ENCODE measurements at places on chromosomes 4 and X.

GRCh38 chrX:96183843-96184242 lies 500.8 kb upstream of the DIAPH2 start:
- peak; percentile 3 for DNase-seq

GRCh38 chr4:43765514-43765913 lies 683.1 kb downstream of the KCTD8 start:
- DNase-seq = no peak

- no peak for DNase-seq
Observed at GRCh38 chrX:5176766-5177165, 1051.9 kb downstream of the NLGN4X start.

GRCh38 chr4:159220353-159220752 lies 117.5 kb downstream of the RAPGEF2 start:
- no peak for DNase-seq

DNA sequence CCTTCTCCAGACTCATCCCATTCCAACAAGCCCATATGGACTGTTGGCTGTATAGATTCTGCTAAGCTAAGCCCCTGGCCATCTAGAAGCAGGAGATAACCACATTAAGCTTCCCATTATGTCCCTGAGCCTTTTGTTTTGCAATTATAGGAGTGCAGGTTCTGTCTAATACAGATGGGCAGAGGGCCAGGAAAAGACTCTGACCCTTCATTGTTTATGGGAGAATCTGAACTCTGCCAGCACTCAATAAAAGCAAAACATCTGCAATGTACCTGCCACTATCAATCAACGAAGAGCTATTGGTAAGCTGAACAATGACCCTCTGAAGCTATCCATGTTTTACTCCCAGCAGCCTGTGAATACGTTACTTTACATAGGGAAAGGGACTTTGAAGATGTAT lies 207.3 kb upstream of the CLNK start:
- DNase-seq = no peak

- DNase-seq = peak; percentile 50
Observed at GRCh38 chr4:123102897-123103471, 180.6 kb upstream of the NUDT6 start.

GRCh38 chrX:19382555-19383145 lies 38.9 kb downstream of the PDHA1 start:
- peak; percentile 57 for DNase-seq

GRCh38 chrX:2383735-2384134 lies 117.0 kb downstream of the DHRSX start:
- no peak for DNase-seq

- no peak for DNase-seq
Observed at GRCh38 chr4:107155366-107155765, 119.3 kb upstream of the DKK2 start.

DNA sequence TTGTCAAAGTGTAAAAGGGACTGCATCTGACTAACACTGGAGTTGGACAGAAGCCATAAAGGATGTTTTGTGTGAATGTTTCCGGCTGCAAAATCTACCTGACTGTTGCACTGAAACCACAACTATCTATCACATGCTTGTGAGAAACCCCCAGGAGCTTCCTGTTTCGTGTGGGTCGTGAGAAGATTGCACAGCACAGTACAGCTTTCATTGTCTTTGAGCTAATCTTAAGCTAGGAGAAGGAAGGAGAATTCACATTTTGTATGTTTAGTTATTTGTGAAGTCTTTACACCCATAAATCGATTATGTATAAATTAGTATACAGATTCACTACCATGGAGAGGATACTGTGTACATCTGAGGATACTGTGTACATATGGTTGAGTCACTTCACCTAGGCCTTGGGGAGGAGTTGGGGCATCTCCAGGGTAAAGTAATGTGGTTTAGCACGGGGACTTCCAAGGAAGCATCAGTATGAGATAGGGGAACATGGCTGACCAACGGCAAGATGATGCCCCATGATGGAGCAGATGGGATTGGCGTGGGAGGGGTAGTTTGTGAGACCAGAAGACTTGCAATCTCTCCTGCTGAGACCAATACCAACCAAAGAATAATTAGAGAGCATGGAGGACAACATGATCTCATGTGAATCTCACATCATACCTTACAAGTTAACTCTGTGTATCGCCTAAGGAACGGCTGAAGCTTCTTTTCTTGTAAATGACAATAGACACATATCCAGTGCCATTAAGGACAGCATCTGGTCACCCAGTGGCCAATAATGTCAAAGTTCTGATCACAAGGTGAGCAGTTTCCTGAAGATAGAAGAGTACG lies 43.1 kb upstream of the FAM9C start:
- DNase-seq = no peak

GRCh38 chr4:74118600-74119338 lies 19.8 kb upstream of the CXCL2 start:
- DNase-seq = no peak

GRCh38 chr4:74230902-74231499 lies 73.1 kb downstream of the MTHFD2L start:
- DNase-seq = no peak

GRCh38 chrX:105650986-105651385 lies 171.4 kb upstream of the NRK start:
- DNase-seq = no peak

GRCh38 chr4:173074501-173074946 lies 94.1 kb upstream of the GALNT7 start:
- DNase-seq = peak; percentile 61

- no peak for DNase-seq
Observed at GRCh38 chr4:93319041-93319440, 509.5 kb upstream of the ATOH1 start.
